ENCODE measurements at places on chromosomes 6 and 20.

- DNase-seq, result no peak
These were observed 36.1 kb downstream of the C6orf132 start for GRCh38 chr6:42106112-42107023.

DNA sequence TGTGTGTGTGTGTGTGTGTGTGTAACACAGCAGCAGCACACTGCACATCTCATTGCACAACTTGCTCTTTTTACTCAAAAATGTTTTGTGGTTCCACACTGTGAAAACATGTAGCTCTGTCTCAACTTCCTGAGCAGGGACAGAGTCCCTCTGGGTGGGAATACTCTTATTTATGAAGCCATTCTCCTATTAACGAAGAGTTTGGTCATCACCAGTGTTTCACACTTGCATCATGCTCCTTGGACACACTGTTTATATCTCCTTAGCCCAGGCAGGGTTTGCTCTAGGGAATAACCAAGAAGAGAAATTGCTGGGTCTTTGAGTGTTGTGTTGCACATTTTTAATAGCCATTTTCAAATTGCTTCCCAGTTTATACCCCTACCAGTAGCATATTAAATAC is 53.6 kb downstream of the ZNF831 start:
- no peak for DNase-seq

DNA sequence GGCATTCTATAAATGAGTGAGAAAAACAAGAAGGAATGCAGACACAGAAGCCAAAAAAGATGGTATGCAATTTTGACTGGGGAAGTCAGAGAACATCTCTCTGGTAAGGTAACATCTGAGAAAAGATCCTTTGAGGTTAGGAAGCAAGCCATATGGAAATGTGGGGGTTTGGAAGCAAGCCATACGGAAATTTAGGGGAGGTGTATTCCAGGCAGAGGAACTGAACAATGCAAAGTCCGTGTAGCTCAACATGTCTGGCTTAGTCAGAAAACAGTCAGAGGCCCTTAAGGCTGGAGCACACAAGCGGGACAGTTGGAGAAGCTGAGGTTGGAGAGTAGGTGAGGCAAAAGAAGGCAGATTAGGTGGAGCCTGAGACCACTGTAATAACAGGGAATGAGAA is 35.3 kb downstream of the RALGAPA2 start:
- DNase-seq, result no peak

GRCh38 chr6:139581485-139581865 is 207.0 kb upstream of the CITED2 start:
- DNase-seq, result no peak

- DNase-seq, result no peak
These were observed 791 bp downstream of the ADGRG6 start for GRCh38 chr6:142302421-142303175.

GRCh38 chr6:104010897-104011296 is 848.8 kb downstream of the HACE1 start:
- no peak for DNase-seq

DNA sequence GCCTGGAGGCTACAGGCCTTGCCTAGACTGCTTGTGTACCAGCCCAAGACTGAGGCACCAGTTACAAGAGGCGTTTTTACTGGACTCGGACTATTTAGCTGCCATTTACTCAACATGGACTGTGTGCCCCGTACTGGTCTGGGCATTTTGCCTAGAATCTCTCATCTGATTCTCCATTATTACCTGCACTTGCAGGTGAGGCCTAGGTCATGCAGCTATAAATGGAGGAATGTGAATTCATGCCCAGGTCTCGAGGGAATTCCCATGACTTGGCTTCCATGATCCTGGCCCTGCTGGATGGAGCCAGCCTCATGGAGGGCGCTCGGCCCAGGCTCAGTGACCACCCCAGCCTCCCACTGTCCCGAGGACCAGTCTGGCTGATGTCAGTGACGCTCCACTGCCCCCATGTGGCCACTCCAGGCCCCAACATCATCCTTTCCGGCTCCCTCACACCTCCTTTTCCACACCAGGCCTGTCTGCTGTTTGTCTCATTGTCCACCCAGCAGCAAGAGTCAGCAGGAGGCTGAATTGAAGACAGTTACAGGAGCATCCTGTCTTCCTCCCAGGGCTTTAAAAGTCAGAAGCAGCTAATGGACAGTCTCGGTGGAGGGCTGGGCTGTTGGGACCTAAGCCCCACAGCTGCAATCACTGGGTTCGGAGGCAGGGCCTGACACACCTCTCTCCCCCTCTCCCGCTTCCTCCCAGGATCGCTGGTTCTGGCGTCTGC is 8.7 kb downstream of the MMP24OS start:
- DNase-seq, result peak; percentile 29

GRCh38 chr20:24870881-24871280 is 78.2 kb upstream of the CST7 start:
- DNase-seq, result no peak

DNA sequence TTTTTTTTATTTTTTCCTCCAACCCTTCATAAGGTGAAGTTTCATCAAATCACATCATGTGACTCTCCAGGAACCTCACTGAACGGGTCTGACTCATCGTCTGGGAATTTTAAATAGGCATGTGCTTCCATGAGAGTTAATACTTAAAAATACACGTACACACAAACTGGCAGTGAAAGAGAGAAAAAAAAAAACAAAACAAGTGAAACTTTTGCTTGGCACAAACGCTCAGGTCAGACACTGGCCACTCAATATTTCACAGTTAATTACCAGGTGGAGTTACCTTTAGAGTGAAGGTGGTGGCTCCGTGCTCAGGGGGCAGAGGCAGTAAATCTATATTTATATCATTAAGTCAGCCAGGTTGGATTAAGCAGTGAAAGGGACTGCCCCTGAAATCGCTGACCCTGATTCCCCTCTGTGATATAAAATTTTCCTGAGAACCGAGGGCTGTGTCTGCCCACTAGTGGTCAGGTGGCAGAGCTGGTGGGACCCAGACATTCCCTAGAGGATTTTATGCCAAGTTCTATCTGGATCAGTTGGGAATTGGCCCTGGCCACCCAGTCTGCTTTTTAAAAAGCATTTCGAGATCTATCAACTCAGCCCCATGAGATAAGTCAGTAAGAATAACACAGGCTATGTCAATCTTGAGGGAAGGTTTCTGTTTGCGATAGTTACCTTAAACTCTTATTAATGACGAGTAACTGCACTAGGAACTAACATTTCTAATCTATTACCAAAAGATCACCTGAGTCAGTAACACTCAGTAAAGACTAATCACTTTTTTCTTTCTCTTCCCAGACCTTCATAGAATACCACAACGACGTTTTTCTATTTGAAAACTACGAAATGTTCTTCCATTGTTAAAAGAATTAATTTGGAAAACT is 259.1 kb downstream of the HDGFL1 start:
- no peak for DNase-seq

DNA sequence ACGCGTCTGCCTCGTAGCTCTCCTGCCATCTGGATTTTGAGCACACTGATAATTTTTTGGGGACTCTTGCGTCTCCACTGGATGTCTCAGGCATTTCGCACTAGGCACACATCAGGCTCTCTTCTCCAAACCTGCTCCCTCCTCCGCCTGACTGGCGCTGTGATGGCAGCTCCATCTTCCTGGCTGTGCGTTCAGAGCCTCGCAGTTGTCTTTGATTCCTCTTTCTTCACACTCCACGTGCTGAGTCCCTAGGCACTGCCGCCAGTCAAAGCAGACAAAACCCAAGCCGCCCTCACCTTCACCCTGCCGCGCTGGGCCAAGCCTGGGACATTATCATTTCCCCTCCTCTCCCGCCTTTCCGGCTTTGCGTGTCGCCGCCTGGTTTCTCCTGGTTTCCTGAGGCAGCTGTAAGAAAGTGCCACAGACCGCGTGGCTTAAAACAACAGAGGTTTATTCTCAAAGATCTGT is 778 bp downstream of the PSMG4 start:
- DNase-seq, result no peak

- DNase-seq, result no peak
These were observed 13.3 kb upstream of the PRIM2 start for GRCh38 chr6:57303931-57304681.

DNA sequence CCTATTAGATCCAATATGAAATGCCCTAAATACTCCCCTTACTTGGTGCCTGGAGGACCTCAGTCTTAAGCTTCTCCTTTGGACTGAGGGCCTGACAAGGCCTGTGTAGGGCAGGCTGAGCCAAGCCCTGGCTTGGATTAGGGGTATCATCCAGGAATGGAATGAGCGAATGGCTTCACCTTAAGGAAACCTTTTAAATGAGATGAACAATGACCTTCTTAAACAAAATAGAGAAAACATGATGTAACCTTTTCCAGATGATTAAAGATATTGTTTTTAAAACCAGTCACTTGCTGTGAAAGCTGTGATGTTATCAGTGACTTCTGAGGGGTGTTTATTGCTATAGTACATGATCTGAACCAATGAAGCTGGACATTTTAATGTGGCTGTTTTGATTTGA is 55.5 kb downstream of the TRAF3IP2 start:
- DNase-seq, result no peak

- DNase-seq, result no peak
These were observed 7.1 kb downstream of the L3MBTL1 start for GRCh38 chr20:43514648-43514999.

Measured in CD8-positive, alpha-beta memory T cell (primary cell).